ENCODE measurements at places on chromosomes 13 and 19. TPM values are rescaled to one million over a fixed set of nuclear protein-coding genes. Genes with fewer than 3 reads are reported as not detected.

GRCh38 chr13:38624822-38625221, 62.1 kb upstream of the FREM2 start:
- no peak for DNase-seq

DNA sequence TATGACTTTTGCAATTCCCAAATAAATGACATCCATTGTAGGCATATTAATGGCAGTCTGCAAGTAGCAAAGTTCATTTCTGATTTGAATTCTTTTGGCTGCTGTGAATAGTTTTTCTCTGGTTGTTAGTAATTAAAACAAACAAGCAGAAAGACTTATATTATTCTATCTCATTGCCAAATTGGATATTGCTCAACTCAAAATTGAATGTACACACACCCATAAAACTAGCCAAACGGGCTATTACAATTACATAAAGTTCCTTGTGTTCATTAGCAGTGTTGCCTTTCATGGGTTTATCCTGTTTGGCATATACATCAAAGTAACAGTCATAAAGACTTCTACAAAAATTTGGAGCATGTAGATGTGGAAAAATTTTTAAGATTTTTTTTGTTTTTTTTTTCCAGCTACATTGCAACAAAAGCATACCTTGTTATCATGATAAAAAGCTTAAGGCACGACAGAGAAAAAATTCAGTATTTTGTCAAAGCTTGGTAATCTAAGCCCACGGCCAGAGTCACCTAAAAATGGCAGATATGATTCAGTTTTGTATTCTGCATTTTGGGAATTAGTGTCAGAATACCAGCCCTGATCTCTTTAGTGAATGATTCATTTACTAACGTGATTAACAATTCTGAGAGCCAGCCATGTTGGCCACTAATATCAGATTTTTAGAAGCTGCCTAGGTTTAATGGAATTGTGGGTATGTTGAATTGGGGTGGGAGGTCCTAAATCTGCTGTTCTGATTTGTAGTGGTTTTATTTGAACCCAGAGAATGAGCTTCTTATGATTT, 108.4 kb downstream of the KLF5 start:
- DNase-seq, result no peak

- DNase-seq, result no peak
These were observed 63.5 kb downstream of the SOX1 start for GRCh38 chr13:112130418-112130817.

DNA sequence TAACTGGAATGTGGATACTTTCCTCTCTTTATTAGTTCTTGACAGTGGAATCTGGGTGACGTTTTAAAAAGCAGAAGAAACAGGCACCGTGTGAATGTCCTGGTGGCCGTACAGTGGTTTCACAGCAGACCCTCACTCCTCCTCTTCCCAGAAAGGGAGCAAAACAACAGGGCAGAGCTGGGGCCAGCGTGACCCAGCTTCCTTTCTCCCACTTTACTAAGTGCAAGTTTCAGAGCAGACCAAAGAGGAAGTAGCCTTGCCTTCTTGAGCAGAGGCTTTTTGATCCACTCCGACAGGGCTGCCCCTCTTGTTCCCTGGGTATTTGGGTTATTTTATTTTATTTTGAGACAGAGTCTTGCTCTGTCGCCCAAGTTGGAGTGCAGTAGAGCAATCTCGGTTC, 19.6 kb upstream of the C19orf33 start:
- DNase-seq, result peak; percentile 34

DNA sequence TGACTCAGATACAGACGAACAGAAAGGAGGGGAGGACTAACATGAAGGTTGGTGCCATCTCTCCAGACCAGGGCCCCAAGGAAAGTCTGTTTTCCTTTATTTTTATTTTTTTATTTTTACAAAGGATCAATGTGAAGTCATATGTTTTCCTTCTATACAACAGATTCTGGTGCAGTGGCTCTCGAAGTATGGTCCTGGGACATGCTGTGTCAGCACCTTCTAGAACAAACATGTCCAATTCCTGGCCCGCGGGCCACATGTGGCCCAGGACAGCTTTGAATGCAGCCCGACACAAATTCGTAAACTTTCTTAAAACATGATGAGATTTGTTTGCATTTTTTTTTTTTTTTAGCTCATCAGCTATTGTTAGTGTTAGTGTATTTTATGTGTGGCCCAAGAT, 174.7 kb downstream of the FLT1 start:
- no peak for DNase-seq

- DNase-seq, result no peak
These were observed 53.3 kb downstream of the TEX26 start for GRCh38 chr13:30985637-30986205.

DNA sequence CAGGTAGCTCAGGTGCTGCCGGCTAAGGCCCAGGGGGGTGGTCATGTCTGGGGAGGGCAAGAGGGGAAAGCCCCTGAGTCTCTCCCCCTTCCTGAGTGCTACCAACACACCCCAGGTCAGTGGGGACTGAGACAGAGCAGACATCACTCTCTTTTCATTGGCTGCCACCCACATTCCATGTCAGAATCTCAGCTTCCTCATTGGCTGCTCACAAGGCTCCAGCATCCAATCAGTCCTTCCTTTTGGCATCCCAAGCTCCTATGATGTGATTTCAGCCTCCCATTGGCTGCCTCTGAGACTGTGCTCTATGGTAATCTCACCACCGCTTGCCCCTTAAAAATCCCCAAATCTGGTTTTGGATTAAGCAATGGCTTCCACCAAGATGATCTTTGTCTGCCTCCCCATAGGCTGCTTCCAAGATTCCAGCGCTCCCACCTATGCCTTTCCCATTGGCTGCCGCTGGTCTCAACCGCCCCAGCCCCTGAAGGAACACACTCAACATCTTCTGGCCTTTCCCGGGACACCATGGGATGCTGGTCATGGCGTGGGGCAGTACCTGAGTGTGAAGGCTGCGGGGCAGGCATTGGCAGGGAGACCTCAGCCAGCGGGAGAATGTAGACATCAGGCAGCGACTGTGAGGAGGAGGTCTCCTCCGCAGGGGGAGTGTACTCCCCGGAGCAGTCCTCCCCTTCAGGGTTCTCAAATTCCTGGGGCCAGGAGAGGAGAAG, 2.0 kb downstream of the LMTK3 start:
- no peak for DNase-seq

- peak; percentile 60 for DNase-seq
These were observed 47.7 kb upstream of the UQCRFS1 start for GRCh38 chr19:29260477-29261317.

- no peak for DNase-seq
These were observed 2.7 kb upstream of the ZNF615 start for GRCh38 chr19:52010674-52011073.

DNA sequence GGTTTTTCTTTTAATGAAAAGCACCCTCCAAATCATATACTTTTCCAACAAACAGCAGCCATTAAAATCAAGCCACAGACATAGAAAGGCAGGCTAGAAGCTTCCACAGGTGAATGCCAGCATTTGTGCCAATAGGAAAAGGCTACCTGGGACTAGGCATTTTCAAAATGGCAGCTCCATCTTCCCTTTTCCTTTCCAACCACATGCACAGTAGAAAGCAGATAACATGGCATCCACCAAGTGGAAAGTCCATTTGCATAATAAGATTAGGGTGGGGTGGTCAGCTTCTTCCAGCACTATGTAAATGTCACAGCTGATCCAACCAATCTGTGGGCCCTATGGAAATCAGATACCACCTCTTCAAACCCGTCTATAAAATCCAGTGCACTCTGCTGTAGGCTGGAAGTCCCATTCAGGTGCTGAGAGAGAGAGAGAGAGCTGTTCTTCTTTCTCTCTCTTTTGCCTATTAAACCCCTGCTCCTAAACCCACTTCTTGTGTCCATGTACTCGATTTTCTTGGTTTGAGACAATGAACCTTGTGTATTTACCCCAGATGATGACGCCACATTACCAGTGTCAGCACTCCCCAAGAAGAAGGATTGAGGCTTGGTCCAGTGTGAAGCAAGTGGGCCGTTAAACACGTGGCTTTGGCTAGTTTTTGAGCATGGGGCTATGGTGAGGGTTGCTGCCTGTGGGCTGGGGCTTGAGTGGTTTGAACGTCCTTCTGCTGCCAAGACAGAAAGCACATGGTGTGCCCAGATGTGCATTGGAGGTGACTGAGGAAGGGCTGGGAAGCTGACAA, 24.2 kb upstream of the IGFL1 start:
- DNase-seq, result no peak

DNA sequence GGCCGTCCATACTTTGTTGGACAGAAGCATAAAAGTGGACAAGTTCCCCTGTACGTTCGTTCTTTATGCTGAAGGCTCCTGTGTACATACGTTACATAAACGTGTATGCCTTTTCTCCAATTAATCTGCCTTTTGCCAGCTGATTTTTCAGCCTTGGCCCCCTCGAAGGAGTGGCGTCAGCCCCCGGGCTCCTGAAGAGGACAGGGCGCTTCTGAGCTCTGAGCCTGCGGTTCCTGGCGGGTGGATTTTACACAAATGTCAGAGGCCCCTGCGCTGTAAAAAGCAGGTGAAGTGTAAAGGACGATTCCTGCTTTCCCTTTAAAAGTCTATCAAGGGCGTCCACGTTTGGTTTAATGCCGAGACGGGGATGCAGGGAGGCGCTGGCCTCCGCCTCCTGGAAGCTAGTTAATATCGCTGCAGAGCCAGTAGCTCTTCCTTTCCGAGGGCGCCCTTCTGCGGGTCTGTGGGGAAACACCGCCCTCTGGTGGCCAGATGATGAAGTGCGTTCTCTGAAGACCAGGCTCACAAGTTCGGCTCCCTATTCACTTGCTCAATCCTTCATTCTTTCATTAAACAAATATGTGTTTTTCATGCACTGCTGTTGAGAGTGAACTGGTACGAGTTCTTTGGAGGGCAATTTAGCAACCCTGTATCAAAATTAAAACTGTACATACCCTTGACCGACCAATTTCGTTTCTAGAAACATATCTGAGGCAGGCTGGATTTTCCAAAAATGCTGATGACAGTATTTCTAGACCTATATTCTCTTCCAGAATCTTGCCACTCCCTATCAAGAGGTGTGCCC, 62.0 kb downstream of the GPR12 start:
- DNase-seq, result peak; percentile 73

- peak; percentile 93 for DNase-seq
These were observed at the start of gene ARL11 for GRCh38 chr13:49627831-49628652. Gene ARL11, plus strand, starts transcription at chr13:49628507. Its CDS starts 1,941 bp downstream, at chr13:49630448.

- no peak for DNase-seq
These were observed 152.0 kb downstream of the NUFIP1 start for GRCh38 chr13:44837250-44837649.

GRCh38 chr13:99935772-99936171, 35.8 kb downstream of the ZIC5 start:
- no peak for DNase-seq

- DNase-seq, result no peak
These were observed 17.6 kb downstream of the ZNF71 start for GRCh38 chr19:56612737-56613136.

GRCh38 chr13:113609616-113610015, 25.1 kb downstream of the TFDP1 start:
- DNase-seq, result no peak

DNA sequence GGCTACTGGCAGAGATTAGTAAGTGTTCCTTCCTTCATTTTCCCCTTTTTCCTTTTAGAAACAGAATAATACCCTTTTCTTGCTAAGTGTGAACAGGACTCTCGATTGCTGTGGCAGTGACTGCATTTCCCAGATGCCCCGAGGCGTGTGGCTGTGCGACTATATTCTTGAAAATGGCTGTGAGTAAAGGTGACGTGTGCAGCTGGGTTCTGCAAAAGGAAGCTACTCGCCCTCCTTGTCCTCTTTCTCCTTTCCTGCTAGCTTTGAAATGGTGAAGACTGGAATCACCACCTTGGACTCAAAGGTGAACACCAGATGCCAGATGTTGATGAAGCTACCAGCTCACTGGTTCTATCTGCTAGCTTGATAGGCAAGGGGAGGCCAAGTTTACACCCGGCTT, 121.4 kb downstream of the MIPEP start:
- DNase-seq, result no peak

- no peak for DNase-seq
These were observed 419.4 kb downstream of the UQCRFS1 start for GRCh38 chr19:28793391-28794168.

DNA sequence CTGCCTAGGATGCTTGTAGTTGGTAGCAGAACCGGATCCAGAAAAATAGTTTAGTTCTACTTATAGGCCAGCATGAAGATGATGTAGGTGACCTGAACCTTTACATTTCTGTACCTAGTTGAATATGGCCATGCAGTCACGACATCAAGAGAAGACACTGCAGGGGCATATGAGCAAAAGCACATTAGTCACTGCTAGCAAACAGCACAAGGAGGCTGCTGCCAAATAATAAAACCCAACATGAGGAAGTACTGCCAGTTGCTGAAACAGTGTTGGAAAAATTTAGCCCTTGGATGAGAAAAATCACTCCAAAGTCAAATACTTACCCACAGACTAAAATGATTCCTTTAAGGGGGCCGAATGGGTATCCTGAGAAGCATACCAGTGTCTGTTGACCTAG, 20.8 kb downstream of the ERICH6B start:
- DNase-seq, result no peak

DNA sequence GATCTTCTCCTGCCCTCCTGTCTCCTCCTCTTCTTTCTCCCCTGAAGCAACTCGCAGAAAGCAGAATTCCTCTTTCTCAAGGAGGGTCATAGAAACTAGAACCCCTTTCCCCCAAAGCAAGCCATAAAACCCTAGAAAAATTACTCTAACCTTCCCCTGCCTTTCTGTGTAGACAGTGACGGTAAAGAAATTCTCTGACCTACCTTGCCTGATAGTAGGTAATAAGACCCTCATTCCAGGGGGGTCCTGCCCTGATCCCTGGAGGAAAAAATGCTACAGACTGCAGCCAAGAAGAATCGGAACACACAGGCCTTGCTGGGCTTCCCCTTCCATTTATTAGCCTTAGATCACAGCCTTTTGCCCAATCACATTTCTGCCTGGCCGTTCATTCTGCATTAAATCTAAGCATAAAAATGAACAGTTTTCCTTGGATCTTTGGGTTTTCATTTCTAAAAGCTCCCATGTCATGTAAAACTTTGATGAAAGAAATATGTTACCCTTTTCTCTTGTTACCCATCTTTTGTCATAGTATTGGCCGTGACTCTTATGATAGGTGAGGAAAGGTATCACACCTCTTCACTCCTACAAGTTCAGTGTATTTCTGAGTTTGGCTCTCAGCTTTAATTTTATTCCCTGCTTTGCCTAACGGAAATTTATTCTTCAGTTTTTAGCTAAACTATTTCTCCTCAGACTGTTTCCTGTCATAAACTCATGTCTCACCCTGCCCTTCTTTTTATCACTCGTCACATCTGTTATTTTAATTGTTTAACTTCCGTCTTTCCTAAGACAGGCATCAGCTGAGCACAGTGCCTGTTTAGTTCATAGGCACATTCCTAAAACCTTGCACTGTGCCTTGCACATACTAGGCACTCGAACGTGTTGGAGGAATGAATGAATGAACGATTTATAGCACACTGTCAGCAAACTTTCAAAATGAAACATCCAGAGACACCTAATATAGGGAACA, 20.4 kb upstream of the CPB2 start:
- DNase-seq, result no peak

GRCh38 chr13:23202383-23202782, 21.6 kb downstream of the SGCG start:
- no peak for DNase-seq

DIRAS1 gene
- not detected for total RNA-seq

TSPAN16 gene
- not detected for total RNA-seq

ZNF738 gene
- total RNA-seq, result 50.9 TPM

XRCC1 gene
- 33.7 TPM for total RNA-seq

KLK11 gene
- not detected for total RNA-seq

C19orf18 gene
- not detected for total RNA-seq

PSG5 gene
- not detected for total RNA-seq

LSR gene
- total RNA-seq, result 33.6 TPM

DIS3 gene
- 38.6 TPM for total RNA-seq

CD33 gene
- total RNA-seq, result not detected
